HL-60 (cell line): ENCODE measurements at places on chromosomes 16 and 17.

- DNase-seq: no peak
Observed at GRCh38 chr17:56536766-56537165, 56.7 kb upstream of the NOG start.

GRCh38 chr16:4212934-4213296, 29.0 kb downstream of the SRL start:
- DNase-seq: no peak

DNA sequence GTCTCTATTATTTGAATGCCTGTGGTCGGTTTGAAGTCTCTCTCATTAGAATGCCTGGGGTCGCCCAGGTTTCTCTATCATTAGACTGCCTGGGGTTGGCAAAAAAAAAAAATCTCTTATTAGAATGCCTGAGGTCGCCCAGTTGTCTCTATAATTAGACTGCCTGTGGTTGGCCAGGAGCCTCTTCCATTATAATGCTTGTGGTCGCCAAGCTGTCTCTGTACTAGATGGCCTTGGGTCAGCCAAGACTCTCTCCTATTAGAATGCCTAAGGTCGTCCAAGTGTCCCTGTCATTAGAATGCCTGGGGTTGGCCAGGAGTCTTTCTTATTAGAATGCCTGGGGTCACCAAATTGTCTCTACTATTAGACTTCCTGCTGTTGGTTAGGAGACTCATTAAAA, 2228.4 kb downstream of the TP53TG3F start:
- DNase-seq: no peak

DNA sequence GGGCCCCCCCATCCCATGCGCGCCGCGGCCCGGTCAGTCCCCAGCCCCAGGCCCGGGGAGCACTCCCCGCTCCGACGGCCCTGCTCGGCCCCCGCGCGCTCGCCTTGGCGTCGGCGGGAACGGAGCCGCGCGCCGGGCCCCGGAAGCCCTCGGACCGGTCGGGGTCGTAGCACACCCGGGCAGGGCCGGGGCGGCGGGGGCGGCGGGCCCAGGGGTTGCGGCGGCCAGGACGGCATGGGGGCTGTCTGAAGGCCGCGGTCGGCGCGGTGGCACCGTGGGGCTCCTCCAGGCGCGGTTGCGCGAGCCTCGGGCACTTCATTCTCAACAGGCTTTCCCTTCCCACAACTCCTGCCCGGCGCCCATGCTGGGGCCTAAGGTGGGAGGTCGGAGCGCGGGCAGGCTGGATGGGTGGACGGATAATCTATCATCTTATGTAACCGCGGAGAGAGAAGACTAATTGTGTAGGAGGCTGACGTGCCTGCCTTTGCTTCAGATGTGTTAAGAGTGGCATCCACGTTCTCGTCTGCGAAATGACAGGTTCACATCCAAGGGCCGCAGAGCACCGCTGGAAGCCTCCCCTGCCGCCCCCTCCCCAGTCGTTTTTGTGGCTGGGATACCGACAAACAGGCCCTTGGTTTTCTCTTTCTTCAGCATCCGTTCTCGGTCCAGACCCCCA, 708 bp downstream of the BAIAP2 start:
- no peak for DNase-seq

- DNase-seq: no peak
Observed at GRCh38 chr16:65710107-65710506, 588.2 kb upstream of the CDH11 start.

- DNase-seq: no peak
Observed at GRCh38 chr17:50806141-50806643, 29.2 kb upstream of the WFIKKN2 start.

- DNase-seq: no peak
Observed at GRCh38 chr17:44310609-44311376, 2.4 kb downstream of the RUNDC3A start.

GRCh38 chr16:66754819-66755218, 3.4 kb upstream of the DYNC1LI2 start:
- no peak for DNase-seq

GRCh38 chr16:70258065-70258464, 6.3 kb upstream of the EXOSC6 start:
- DNase-seq: no peak

- DNase-seq: no peak
Observed at GRCh38 chr16:87570938-87571867, 31.1 kb upstream of the JPH3 start.

GRCh38 chr16:50245417-50246298, 20.7 kb upstream of the ADCY7 start:
- DNase-seq: peak; percentile 21

DNA sequence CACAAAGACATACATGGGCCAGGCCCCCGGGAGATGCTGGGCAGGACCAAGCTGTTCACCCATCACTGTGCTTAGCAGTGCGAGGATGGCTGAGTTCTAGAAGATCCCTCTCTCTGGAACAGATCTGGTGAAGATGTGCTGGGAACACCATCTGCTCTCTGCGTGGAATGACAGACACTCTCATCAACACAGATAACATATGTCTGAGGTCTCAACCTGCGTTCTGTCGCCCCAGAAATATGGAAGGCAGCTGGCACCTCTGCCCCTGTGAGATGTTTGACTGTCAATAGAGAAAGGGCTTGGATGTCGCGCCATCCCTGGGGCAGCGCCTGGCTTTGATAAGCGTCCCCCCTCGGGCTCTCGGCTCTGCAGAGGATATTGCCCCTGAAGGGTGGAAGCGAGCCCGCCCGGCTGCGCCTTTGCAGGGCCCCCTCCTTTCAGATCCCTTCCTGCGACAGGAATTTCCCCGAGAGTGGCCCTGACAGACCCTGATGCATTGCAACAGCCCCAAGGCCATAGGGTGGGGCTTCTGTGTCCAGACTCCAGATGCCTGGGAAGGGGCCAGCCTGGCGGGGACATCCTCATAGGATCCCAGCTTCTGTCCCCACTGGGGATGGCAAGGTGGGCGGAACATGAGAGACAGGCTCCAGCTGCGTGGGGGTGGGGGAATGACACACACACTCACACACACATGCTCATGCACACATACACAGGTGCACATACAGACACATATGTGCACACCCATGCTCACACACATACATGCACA, 86.9 kb upstream of the ZNF469 start:
- DNase-seq: no peak

DNA sequence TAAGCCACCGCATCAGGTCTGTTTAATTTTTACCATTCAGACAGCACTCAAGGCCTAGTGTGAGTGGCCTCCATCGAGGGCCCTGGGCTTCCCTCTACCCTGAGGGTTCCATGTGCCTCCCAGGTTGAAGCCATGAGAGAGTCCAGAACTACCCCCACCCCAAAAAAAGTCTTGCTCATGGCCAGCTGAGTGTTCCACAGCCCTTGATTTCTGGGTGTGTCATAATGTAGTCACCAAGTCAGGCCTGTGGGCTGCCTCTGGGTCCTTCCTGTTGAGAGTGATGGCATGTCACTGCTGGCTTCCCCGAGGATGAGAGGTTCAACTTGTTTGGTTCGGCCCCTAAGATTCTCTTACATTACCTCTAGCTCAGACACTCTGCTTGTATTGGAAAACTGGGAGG, 100.6 kb downstream of the PITPNC1 start:
- no peak for DNase-seq

DNA sequence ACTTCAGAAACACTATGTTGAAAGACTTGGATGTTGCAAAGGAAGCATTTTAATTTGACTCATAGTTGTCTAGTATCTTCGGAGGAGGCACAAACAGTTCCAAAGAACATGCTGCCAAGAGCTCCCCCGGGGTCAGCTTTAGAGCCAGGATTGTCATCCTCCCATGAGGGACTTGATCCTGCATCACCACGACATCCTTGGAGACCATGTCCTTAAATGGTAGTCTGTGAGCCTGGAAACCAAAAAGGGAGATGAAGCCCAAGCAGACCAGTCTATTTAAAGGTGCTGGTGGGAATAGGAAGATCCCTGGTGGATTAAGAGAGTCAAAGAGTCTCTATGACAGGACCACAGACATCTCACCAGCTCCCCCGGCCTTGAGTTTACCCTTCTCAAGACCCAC, 33.3 kb upstream of the DYNLRB2 start:
- no peak for DNase-seq

- no peak for DNase-seq
Observed at GRCh38 chr17:50891577-50891989, 25.4 kb upstream of the TOB1 start.

GRCh38 chr16:3131755-3132377, 3.0 kb upstream of the ZNF213 start:
- DNase-seq: peak; percentile 64

- no peak for DNase-seq
Observed at GRCh38 chr16:70573451-70574121, 50.0 kb downstream of the SF3B3 start.

DNA sequence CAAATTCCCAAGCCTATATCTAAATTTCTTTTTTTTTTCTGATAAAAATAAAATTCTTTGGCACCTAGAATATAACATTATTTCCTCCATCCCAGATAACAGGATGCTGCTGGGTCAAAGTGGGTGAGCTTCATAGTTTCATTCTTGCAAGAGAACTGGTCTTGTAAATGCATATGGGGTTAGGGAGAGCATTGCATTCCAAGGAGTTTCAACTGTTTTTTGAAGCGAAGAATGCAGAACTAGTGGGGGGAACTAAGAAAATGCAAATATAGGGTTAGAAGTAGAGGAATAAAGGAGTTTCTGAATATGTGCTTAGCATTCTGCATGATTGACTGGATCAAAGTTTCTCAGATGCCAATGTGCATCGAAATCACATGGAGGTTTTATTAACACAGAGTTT, 347.2 kb upstream of the XYLT1 start:
- no peak for DNase-seq

- DNase-seq: no peak
Observed at GRCh38 chr16:85658504-85659326, 30.0 kb downstream of the GINS2 start.

DNA sequence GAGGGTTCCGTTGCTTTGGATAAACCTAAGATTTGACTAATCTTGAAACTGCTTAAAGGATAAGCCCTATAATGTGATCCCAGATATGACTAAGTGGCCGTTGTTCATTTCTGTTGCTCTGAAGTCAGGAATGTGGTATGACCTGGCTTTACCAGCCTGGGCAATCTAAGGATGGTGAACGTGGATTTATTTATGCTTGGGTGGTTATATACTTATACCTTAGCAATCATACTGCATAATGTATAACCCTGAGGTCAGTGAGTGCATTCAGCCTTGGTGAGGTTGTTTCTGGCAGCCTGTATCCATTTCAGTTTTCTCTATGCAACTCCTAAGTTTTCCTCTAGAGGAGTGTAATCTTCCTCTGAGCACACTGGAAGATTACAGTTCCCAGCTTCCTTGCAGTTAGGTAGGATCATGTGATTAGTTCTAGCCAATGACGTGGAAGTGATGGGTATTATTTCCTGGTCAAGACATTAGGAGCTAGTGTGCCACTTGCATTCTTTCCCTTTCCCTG, 41.9 kb downstream of the FTO start:
- DNase-seq: no peak

- no peak for DNase-seq
Observed at GRCh38 chr17:28372203-28372944, 880 bp downstream of the SARM1 start.

DNA sequence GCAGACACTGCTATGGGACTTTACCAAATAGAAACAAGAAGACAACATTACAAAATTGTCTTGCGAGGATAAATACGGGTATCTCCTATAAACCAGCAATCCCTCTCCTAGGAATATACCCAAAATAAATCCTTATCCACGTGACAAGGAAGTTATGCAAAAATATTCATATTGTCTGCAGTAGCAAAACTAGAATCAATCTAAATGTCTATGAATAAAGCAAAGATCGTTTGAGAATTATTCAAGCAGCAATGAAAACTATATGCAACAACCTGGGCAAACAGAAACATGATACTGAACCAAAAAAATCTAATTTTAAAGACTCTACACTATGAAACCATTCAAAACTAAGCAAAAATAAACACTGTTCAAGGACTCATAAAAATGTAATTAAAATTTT, 9.2 kb downstream of the LUC7L start:
- DNase-seq: no peak

DNA sequence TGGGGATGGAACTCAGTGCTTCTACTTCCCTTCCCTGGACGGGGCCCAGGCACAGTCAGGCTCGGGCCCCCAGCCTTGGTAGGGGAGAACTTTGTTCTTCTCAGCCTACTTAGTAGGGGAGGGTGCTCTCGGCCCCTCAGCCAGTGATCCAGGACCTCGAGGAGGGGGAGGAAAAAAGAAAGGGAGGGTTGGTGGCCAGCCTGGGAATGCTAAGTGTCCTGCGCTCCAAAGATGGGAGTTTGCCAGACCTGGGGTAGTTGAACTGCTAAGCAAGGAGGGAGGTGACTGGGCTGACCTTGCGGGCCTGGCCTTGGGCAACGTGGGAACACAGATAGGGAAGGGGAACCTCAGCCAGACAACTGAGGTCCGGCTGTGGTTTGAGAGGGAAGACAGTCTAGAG, 12.2 kb downstream of the ADGRG1 start:
- DNase-seq: no peak

- no peak for DNase-seq
Observed at GRCh38 chr16:4825196-4825595, 21.9 kb downstream of the GLYR1 start.

GRCh38 chr16:50677351-50677750, 3.8 kb downstream of the SNX20 start:
- no peak for DNase-seq

GRCh38 chr16:57876210-57876609, 73.9 kb upstream of the KIFC3 start:
- DNase-seq: no peak

- no peak for DNase-seq
Observed at GRCh38 chr16:5025171-5025632, 8.5 kb downstream of the NAGPA start.

DNA sequence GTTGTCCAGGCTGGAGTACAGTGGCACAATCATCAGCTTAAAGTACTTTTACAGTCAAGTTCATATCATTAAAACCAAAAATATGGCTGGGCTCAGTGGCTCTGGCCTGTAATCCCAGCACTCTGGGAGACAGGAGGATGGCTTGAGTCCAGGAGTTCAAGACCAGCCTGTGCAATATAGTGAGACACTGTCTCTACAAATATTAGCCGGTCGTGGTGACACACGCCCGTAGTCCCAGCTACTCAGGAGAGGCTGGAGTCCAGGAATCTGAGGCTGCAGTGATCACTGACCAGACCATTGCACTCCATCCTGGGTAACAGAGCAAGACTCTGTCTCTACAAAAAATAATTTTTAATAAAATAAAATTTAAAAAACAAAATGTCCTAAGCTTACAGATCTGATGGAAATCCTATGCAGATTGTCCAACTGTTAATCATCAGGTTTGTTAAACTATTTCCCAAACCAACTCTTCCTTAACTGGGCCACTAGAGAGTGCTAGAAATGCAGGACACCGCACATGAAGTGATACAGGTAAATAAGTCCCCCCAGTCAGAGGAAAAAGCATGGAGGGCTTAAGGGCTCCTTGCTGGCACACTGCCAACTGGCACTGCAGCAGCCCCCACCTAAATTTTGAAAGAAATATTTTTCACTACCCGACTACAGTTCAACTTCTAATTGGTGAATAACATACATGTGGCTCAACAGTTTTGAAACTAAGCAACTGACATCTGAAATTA, 2.8 kb downstream of the USP22 start:
- DNase-seq: no peak

DNA sequence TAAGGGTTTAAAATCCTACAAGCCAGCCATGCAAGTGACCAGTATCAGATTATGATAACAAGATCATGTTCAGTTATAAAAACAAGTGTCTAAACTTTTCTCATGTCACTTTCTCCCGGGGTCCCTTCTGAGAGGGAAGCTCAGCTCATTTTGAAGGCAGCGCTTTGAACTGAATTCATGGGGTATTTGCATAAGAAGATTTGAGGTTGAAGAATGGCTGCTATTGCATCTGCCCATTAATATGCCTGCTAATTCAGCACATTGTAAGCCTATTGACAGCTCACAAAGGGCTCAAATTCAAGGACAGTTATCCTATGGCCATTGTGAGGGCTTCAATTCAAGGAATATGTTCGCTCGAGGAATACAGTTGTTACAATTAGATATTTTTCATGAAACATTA, 290.2 kb upstream of the IRX3 start:
- DNase-seq: no peak
